Activated effector memory CD4-positive, alpha-beta T cell treated with Interleukin-2 at 50 U/mL for 16 hours (primary cell): ENCODE measurements at places on chromosomes 5 and 9.

DNA sequence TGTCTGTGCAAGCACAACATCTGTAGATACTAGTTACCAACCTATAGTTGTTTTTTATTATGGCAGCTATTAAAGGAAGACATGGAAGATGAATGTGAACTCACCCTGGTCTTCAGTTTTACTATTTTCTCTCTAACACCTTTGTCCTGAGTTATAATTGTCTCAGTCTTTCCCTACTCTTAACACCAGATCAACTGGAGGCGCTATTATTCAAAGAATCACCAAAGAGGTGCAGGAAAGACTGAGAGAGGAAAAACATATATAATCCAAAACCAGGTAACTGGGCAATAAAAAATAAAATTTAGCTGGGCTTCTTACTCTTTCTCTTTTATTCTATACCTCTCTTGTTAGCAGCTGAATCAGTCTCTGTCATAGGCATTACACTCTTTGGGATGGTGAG is 134.2 kb upstream of the C6 start:
- no peak for DNase-seq

- no peak for DNase-seq
These were observed 26.3 kb downstream of the FAF2 start for GRCh38 chr5:176474476-176474875.

DNA sequence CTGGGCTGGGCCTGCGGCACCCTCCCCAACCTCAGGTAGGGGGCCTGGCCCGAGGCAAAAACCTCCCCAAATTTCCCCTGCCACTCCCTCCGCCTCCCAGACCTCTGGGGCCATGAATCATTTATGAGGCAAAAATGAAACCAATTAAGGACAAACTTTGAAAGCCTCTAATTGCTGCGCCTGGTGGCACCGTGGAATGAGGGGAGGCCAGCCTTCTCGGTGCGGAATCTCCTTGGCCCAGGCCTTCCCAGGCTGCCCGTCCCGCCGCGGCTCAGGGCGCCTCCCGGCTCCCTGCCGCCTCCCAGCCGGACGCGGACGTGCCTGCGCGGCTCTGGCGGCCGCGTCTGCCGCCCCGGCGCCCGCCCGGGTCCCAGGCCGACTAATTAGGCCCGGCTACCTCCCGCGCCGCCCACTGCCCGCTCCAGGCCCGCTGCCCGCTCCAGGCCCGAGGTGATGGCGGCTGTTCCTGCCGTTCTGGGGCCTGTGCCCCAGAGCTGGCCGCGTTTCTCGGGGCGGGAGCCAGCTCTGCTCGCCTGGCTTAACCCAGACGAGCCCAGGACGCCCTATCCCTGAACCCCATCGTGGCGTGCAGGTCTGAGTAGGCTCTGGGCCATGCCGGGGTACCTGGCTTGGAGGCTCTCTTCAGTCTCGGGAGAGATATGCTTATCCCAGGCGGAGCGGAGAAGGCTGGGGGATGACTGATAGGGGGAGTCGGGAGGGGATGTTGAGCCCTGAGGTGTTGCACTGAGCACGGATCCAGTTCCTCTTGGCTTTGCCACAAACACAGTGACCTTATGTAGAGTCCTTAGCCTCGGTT is 20.1 kb downstream of the CXXC5 start:
- DNase-seq, result no peak

DNA sequence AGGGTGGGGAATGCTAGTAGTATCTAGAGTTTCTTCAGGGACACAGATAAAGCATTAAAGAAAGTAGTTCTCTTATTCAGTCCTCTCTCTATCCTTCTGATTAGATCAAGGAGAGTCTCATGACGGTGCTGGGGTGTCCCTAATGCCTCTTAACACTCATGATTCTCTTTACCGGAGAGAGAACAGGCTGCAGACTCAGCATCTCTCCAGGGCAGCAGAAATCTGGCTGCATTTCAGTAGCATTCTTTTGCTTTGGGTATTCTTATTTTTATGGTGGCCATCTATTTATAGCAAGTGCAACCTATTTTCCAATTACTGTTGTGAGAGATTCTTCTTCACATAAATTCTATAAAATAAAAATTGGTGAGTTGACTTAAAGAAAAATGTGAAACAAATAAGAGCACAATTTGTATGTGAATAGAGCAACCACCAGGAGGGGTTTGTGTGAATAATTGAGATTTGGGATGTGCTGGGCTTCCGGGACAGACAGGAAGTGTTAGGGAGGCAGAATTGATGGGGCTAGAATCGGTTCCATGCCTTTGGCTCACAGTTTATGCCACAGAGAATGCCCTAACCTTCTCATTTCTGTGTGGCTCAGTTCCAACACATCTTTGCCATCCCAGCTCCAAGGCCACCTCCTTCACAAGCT is 23.8 kb upstream of the BOD1 start:
- DNase-seq, result no peak

GRCh38 chr5:169695919-169696490 is 58.9 kb downstream of the DOCK2 start:
- DNase-seq, result no peak

GRCh38 chr5:165400086-165400485 is 1894.7 kb downstream of the MAT2B start:
- DNase-seq, result no peak

DNA sequence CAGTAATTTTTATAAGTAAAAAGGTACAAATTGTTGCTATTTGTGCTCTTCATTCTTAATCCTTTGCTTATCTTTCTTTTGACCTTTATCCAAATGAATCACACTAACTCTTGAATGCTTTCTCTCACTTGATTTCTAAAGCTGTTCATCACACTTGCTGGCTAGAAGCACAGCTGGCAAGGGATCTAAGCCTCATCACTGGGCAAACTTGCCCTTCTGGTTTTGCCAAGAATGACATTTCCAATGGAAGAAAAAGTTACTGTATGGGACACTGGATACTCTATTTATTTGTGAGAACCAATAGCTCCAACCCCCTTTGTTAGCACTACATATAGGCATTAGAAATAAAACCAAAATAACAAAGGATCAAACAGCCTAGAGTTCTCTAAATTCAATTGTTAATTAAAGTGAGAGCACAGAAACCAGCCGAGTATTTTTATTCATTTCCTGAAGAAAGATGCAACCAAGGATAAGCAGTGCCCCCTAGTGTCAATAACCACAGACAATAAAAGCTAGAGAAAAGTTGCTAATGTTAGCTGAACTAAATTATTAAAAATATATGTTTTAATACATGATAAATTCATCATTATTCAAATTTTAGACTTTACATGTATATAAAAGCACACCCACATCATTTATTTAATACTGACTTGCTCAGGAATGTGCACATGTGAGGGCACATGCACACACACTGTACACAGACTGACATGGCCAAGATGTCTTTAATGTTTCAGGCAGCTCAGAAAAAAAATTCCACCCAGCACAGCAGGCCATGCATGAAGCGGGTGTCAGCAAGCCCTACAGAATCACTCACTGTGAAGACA is 59.8 kb upstream of the POU5F2 start:
- DNase-seq, result no peak

- DNase-seq, result no peak
These were observed 302.2 kb downstream of the DIRAS2 start for GRCh38 chr9:90340421-90340820.

DNA sequence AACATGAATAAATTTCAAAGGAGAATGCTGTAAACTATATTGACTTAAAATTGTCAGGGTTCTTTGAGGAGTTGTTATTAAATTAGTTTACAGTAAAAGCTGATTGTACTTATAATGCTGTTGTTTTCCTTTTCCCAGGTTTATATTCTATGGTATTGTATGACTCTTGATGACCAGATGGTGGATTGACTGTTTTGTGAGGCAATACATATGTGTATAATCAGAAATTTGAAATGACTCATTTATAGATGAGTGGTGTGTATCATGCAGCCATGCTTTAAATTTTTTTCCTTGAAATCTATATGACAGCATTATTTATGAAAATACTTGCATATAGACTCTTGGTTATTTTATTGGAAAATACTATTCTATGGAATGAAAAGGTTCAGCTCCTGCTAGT is 195.3 kb downstream of the CNTLN start:
- DNase-seq, result no peak

DNA sequence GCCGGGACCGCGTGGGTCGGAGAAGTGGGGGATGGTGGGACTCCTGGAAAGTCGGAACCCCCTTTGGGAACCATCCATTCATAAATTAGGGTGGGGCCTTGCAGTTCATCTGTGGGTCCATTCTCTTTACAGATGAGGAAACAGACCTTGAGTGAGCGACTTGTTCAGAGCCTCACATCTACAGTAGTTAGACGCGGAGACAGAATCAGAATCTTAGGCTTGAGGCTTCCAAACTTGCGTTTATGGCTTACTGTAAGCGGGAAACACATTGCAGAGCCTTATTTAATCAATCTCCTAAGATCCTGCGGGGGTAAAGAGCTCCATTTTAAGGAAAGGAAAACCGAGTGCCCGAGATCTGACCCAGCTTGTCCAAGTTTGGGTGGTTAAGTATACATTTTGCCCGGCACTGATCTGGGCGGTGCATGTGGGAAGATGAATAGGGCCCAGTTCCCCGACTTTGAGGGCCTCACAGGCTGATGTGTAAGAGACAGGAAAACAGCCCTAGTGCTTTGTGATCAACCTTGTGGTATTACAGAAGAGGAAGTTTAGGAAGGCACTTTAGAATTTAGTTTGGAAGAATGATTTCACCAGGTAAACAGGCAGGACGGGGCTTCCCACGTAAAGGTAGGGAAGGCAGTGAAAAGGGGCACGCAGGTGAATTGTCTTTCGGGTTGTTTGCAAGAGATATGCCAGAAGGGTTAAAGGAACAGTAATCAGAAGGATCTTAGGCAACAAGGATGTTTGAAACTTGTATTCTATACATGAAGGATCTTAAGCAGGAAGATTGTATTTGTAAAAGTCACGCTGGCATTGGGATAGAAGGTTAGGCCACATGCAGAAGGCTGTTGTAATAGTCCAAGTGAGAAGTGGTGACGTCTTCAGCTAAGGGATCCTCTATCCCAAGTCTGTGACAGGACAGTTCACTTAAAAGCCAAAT is 744 bp downstream of the TARS1 start:
- DNase-seq, result peak; percentile 6

GRCh38 chr5:66824476-66824875 is 228.3 kb downstream of the MAST4 start:
- no peak for DNase-seq

GRCh38 chr5:169384661-169385060 is 83.7 kb upstream of the SLIT3 start:
- no peak for DNase-seq

DNA sequence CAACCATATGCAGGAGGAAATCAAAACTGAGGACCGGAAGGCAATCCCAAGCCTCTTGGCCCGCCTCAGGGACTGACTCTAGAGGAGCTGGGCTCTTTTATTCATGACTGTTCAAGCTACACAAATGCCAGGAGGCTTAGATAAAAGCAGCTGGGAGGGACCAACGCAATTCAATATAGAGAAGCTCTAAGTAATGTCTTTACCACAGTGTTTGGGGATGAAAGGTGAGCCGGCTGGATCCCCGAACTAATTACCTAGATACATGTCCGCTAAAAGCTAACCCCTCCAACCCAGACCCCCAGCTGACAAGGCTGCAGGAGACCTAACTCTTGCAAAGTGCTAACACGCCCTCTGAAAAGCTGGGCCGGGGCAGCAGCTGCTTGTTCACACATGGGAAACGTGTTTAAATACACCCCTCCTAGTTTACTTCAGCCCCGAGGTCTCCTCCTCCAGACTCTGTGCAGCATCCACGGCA is 67.5 kb downstream of the TLE1 start:
- no peak for DNase-seq

DNA sequence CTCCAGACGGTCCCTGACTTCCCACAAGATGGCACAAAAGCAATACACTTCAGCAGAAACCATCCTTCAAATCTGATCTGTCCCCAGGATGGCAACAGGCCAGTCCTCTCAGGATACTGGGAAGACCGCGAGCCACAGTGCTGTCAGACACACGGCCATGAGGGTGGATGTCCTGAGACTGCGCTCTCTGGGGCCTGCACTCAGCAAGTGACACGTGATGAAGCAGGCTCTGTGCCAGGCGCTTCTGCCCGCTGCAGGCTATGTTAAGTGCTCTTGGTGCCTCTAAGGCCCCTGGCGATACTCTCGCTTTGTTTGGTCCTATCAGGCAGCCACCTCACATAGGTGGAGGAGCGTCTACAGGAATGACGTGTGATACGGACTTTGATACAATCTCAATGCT is 7.1 kb downstream of the BRD9 start:
- no peak for DNase-seq

- no peak for DNase-seq
These were observed 177.8 kb upstream of the PCSK5 start for GRCh38 chr9:75712700-75713099.

- no peak for DNase-seq
These were observed 77.9 kb upstream of the FSD1L start for GRCh38 chr9:105369911-105370310.

DNA sequence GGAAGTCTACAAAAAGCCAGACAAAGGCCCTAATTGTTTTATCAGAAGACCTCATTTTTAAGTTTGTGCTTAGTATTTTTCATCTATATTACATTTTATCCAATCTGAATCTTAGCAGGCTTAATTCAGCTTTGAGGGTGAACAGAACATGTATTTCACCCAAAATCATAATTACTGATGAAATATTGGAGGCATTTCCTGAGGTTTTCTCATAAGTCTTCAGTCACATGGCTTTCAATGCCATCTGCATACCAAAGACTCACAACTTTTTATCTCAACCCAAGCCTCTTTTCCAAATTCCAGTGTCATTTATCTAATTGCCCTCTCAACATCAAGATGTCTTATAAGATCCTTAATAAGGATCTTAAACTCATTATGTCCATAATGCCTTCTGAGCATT is 150.8 kb downstream of the TTC39B start:
- DNase-seq, result no peak

DNA sequence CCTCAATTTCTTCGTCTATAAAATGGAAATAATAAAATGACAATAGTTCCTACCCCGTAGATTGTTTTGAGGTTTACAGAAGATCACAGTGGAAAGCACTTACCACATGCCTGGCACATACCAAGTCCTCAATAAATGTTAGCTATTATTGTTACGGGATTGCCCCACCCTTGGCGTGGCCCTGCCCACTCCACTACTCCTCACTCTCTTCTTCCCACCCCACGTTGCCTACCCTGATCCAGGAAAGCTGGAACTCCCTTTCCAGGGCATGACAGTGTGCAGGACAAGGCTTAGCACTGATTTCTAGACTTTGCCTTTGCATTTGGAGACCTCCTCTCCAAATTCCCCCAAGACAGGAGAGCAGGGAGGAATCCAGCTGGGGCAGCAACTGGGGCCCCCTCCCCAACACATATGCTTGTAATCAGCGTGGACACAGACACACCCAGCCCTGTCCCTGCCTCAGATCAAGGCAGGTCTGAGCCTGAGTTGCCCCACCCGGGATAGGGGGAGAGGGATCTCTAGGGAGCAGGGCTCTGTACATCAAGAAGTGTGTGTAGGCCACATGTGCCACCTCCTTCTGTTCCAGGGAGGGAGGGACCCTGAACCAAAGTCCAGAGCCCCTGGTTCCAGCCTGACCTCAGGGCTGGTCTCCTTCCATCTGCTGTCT is 6.7 kb downstream of the SLC4A9 start:
- DNase-seq, result no peak

DNA sequence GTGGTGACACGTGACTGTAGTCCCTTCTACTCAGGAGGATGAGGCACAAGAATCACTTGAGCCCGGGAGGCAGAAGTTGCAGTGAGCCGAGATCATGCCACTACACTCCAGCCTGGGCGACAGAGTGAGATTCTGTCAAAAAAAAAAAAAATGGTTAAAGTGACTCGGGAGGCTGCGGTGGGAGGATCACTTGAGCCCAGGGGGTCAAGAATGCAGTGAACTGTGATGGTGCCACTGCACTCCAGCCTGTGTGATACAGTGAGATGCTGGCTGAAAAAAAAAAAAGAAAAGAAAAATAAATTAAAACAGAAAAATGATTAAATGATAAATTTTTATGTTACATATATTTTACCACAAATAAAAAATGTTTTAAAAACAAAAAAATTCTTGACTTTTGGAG is 51.9 kb downstream of the KLF4 start:
- DNase-seq, result no peak
